ENCODE measurements at places on chromosomes 13 and 19.

DNA sequence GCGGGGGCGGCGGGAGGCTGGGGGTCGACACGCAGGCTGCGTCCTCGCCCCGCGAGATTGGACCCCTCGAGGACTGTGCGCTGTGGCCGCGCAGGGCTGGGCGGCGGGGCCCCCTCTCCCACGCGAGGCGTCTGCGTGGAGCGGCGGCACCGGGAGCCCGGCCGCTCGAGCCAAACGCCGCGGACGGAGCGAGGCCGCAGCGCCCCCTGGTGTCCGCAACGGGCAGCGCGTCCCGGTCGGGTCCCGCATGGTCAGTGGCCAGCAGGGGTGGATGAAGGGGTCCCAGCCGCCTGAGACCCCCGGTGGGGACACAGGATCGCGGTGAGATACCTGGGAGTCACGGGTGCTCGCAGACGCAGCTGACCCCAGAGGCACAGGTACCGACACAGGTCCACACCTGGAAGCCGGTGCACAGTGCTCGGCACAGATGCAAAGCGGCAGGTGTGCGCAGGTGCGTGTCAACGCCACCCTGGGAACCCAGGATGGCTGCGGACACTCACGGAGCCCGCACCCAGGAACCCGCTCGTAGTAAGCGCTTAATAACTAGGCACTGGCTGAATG, 2.1 kb upstream of the CIRBP start:
- H3K4me3 ChIP-seq, result peak overlapping the region; percentile 80
- peak overlapping the region; percentile 99 for H3K27ac ChIP-seq
- H3K36me3 ChIP-seq, result peaks cover 22% of the 10 kb centered on the region

- peak; percentile 93 for DNase-seq
- H3K4me1 ChIP-seq, result peaks cover 30% of the 10 kb centered on the region
- H3K27me3 ChIP-seq, result peaks cover 30% of the 10 kb centered on the region
- H3K27ac ChIP-seq, result no peak overlapping the region
These were observed 20.5 kb downstream of the CYTH2 start for GRCh38 chr19:48489608-48490216.

DNA sequence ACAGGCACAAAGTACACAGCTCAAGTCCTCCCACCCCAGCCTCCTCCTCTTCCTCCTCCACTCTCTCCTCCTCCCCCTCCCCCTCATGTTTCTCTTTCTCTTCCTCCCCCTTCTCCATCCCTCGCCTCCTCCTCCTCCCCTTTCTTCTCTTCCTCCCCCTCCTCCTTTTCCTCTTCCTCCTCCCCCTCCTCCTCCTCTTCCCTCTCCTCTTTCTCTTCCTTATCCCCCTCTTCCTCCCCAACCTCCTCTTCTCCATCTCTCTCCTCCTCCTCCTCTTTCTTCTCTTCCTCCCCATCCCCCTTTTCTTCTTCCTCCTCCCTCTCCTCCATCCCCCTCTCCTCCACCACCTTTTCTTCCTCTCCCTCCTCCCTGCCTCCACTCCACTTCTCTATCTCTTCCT, 276.3 kb upstream of the TSHZ3 start:
- H3K36me3 ChIP-seq, result peaks cover 3% of the 10 kb centered on the region
- H3K27me3 ChIP-seq, result no peaks in the 10 kb centered on the region
- H3K4me3 ChIP-seq, result no peak overlapping the region

DNA sequence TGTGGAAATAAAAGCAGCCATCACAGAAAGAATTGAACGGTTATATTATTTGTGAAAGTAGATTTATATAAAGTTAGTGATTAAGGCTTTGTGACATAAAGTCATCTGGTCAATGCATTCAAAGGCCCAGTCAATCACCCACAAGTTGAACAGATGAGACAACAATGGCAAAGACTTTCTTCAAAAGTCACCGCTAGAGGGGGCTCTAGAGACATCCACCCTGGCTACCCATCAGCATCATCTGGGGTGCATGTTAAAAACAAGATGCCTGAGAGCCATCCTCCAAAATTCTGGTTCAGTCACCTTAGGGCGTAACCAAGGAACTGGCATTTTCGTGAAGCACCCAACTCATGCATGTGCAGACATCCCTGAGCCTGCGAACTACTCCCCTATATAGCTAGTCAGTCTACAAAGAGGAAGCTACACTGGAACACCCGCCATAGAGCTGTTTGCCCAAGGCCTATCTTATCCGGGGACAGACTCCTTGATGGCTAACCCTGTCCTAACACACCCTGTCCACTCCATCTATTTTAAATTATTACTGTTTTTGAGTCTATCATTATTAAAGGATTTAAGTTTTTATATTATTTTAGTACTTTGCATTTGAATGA, 970.5 kb downstream of the UQCRFS1 start:
- H3K36me3 ChIP-seq, result no peaks in the 10 kb centered on the region
- H3K27ac ChIP-seq, result no peak overlapping the region
- H3K4me3 ChIP-seq, result no peak overlapping the region
- H3K4me1 ChIP-seq, result no peaks in the 10 kb centered on the region
